ENCODE measurements at places on chromosomes 2 and 18.
A peak's percentile ranks its signal among the peaks of the same experiment; 100 is the strongest.

- peak; percentile 10 for DNase-seq
Measured at GRCh38 chr2:96359310-96359709, 23.7 kb downstream of the NCAPH start.

- no peak for DNase-seq
Measured at GRCh38 chr2:169715379-169716237, 18.0 kb upstream of the KLHL23 start.

- DNase-seq, result no peak
Measured at GRCh38 chr2:241904011-241904718, 34.6 kb downstream of the RTP5 start.

GRCh38 chr18:57523171-57523956, 63.1 kb downstream of the FECH start:
- DNase-seq, result no peak

DNA sequence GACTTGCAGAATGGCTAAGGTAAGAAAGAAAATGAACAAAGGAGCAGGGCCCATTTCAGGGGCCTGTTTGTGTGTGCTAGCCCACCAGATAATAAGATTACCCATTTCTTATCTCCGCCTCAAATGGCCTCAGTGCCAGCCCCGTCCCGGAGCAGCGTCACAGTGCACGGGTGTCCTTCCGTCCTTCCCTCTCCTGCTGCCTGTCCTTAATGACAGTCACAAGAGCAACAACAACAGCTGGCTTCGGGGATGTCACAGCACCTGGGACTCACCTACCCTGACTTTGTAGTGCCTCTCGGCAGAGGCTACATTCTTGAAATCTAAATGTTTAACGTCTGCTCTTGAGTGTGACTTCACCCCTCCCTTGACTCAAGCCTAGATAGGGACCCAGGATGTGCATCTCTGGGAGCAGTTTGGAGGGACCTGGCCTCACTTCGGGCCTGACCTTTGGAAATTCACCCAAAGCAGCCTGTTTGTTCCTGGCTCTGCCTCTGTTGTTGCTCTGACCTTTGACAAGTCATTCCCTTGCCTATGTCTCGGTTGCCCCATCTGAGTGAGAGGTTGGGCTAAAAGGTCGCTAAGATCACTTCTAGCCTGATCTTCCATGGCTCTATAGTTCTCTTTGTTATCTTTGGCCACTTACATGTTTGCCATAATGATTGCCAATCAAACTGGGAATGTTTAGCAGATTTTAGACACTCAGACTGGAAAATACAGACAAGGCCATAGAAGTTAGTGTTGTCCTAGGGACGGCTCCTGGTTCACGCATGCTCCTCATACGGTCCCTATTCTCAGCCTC, 122.5 kb downstream of the KLHL29 start:
- DNase-seq, result no peak

- no peak for DNase-seq
Measured at GRCh38 chr18:79790996-79791972, 6.5 kb upstream of the KCNG2 start.

DNA sequence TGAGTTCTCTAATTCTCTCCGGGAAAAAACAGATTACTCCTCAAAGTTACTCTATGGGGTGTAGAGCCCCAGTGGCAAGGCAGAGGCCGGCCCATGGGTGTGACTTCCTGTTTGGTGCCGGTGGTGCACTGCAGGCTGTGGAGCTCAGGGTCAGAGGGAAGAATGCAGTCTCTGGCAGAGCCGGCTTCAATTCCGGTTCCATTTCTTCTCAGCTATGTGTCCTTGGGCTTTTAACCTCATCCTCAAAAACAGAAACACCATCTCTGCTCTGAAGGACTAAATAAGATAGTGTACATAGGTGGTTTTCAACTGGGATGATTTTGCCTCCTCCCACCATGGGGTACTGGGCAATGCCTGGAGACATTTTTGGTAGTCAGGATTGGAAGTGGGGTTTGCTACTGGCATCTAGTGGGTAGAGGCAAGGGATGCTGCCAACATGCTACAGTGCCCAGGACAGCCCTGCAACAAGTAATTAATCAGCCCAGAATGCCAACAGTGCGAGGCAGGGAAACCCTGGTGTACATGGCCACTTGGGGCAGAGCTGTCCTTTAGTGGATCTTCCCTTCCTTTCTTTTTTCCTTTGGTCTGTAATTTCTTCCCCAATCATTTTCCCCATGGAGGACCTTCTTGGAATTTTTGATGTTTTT, 81.2 kb downstream of the INSIG2 start:
- DNase-seq, result no peak

DNA sequence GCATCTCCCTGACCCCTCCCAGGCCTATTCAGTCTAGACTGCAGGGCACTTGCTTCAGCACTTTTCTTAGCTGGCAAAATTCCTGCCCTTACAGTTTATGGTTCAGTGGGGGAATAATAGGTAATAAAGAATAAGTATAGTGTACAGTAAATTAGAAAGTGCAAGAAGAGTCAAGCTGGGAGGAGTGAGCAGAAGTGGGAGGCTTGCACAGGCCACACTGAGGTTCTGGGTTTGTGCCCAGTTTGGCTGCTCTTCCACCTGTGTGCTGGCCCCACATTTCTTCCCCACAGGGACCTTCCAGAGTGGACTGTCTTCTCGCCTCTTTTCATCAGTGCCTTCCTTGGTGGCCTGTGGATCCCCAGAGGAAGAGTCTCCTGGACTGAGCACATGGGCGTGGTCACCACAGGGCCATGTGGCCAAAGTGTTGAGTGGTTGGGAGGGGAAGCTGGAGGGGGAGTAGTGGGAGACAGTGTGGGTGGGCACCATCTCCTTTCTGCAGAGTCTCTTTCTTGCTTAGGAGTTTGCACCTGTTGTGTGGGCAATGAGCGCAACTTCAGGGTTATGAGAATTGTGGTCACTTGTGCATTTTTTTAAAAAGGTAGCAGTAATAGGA, 128.6 kb upstream of the ZSWIM2 start:
- no peak for DNase-seq

DNA sequence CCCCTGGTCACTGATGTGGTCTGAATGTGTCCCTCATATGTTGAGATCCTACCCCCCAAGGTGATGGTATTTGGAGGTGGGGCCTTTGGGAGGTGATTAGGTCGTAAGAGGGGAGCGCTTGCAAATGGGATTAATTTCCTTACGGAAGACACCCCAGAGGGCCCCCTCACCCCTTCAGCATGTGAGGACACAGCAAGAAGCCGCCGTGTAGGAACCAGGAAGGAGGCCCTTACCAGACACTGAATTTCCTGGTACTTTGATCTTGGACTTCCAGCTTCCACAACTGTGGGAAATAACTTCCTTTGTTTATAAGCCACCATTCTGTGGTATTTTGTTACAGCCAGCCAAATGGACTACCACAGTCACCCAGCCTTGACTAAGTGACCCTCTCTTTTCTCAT, 35.9 kb downstream of the NCK2 start:
- no peak for DNase-seq

DNA sequence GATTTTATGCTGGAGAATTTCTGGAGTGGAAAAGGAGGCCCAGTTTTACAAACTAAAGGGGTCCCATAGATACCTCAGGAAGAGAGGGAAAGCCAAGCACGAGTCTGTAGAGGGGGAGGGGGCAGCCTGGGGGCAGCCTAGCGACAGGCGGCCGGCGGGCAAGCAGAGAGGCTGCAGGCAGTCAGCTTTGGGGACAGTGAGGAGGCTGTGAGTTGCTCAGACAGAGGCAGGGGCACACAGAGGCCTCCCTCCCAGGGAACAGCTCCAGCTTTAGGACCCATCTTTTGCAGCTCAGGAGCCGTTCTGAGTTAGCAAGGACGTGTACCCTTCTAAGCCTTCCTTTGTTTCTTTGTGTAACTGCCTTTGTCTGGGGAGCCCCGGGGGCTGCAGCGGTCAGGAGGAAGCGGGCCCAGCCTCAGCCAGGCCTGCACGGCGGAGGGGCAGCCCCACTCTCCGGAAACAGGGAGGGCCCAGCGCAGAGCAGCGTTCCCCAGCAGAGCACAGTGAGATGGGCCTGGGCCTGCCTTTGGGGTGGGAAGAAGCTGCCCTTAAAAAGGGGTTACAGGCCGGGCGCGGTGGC, 41.1 kb upstream of the RALBP1 start:
- DNase-seq, result no peak

GRCh38 chr2:224221455-224221913, 180.4 kb downstream of the FAM124B start:
- no peak for DNase-seq

DNA sequence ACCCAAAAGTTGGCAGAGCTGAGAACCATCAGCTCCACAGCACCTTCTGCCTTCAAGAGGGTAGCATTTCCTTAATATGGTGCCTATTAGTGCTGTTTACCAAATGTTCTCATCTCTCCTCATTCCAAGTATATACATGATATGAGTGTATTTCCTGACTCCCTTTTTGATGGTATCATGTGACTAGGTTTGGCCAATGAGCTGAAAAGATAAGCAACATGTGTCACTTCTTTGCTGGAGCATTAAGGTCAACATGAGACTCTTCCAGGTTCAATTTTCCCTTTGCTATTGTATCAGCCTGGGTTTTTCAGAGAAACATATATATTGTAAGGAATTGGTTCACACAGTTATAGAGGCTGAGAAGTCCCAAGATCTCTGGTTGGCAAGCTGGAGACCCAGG, 310.9 kb downstream of the HRH4 start:
- no peak for DNase-seq

DNA sequence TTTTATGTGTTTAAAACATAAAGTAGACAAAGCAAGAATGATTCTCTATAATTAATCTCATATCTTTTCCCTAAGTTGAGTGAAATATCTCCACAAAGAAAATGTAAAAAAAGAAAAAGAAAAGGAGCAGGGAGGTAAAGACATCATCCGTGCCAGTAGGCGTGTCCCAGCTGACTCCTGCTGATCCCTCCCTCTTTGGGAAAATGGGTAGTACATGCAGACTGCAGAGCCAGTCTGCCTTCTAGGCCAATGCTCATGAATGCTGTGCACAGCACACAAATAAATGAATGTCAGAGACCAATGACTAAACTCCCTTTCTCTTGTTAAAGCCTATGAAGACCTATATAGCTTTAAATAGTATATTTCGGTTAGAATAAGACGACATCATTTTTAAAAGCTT, 64.7 kb downstream of the RAPH1 start:
- DNase-seq, result no peak

DNA sequence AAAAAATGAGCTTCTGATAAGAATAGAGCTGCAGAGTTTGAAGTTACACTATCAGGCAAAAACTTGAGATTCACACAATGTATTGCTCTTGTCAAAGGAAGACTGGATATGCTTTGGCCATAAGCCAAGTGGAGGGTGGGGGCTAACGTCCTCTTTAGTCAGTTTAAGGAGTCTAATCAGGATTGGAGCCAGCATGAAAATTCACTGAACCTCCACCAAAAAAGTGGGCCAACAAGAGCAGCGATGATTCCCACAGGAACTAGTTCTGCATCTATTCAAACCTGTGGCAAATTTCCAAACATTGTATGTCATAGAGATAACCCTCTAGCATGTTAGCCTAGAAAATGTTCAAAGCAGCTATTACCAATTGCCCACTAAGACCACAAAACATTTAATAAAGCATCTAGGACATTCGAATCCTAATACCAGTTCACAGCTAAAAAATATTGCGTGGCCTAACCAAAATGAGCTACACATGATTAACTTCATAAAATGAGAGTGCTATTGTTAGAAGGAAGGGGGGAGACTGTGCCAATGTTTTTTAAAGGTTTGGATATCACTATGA, 43.5 kb upstream of the TMEM247 start:
- no peak for DNase-seq

- DNase-seq, result no peak
Measured at GRCh38 chr2:35293261-35293660, 1062.3 kb upstream of the CRIM1 start.

DNA sequence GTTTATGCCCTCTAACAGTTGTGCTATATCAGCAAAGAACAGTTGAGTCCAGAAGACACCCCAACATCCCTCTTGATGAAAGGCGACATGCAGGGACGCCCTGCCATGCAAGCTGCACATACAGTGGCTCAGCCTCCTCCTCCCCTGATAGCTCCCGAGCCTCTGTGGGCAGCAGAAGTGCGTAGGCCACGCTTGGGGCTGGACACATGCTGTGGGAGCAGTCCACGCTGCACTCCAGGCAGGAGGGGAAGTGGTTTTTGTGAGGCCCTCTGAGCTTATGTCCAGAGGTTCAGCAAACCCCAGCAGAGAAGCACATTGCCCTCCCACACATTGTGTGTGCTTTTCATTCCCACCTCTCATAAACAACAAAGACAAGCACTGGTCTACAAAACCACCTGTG, 162.1 kb downstream of the SEPTIN10 start:
- no peak for DNase-seq
